Uterus (tissue), 4 donors: ENCODE measurements at places on chromosomes 16 and 17. TPM values are rescaled to one million over a fixed set of nuclear protein-coding genes. Genes with fewer than 3 reads are reported as not detected.

The ERBB2 gene
- total RNA-seq, result 61.2 TPM

- no peaks in the 10 kb centered on the region for H3K27me3 ChIP-seq
- no peaks in the 10 kb centered on the region for H3K4me1 ChIP-seq
- H3K27ac ChIP-seq, result peak overlapping the region; percentile 32
- H3K4me3 ChIP-seq, result no peak overlapping the region
Observed at GRCh38 chr17:42989141-42989540, 8.8 kb downstream of the RUNDC1 start.

- H3K4me1 ChIP-seq, result no peaks in the 10 kb centered on the region
- H3K4me3 ChIP-seq, result no peak overlapping the region
- no peak overlapping the region for H3K27ac ChIP-seq
- no peak for DNase-seq
- no peaks in the 10 kb centered on the region for H3K36me3 ChIP-seq
- H3K27me3 ChIP-seq, result no peaks in the 10 kb centered on the region
Observed at GRCh38 chr16:79800016-79800608, 199.6 kb upstream of the MAF start.

DNA sequence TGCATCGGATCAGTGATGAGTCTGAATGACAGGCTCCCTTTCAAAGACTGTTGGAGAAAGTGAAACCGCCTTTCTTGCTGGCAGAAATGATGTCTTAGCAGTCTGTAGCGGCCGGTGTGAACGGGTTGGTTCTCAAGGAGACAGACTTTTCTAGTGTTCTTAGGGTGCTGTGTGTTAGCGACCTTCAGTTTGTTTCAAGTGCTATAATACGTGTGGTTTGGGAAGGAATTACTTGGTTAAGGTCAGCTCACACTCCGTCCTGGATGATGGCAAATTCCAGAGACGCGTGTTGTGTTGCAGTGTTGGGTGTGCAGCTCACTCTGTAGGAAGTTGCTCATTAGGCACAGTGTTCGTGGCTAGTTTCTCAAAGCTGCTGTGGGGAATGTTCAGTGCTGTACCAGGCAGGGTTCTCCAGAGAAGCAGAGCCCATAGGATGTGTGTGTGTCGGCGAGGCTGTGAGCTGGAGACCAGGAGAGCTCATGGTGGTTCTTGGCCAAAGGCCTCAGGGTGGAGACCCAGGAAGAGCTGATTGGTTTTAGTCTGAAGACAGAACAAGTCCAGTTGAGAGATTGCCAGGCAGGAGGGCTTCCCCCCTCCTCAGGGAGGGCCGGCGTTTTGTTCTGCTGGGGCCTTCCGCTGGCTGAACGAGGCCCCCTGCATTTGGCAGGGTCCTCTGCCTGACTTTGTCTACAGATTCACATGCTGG is 37.6 kb downstream of the ZNF750 start:
- H3K36me3 ChIP-seq, result no peaks in the 10 kb centered on the region
- no peak overlapping the region for H3K4me3 ChIP-seq
- no peaks in the 10 kb centered on the region for H3K27me3 ChIP-seq
- no peak overlapping the region for H3K27ac ChIP-seq
- no peak for DNase-seq

GRCh38 chr16:10761373-10761772 is 17.7 kb downstream of the NUBP1 start:
- H3K27me3 ChIP-seq, result no peaks in the 10 kb centered on the region
- H3K4me1 ChIP-seq, result no peaks in the 10 kb centered on the region
- DNase-seq, result no peak
- H3K4me3 ChIP-seq, result no peak overlapping the region
